COR-L47 (cell line): ENCODE measurements at places on chromosomes 12 and 14.

- no peak for DNase-seq
Measured at GRCh38 chr12:33476058-33476457, 36.4 kb upstream of the SYT10 start.

DNA sequence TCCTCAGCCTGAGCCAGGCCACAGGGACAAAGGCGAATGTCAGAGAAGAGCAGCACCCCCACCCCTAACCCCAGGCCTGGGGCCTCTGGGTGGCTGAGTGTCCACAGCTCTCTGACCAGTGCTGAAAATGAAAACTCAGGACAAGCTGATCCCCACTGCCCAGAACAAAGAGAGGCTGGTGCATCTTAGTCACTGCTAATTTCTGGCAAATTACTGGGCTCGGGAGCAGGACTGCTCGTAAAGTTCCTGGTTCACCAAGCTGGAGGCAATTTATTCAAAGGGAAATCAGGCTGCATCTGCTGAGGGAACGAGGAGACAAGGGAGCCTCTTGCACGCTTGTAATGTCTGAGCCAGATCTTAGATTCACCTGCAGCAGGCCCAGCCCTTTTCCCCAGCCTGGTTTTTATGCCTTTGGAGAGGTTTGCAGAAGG is 43.2 kb downstream of the CALM1 start:
- no peak for DNase-seq

DNA sequence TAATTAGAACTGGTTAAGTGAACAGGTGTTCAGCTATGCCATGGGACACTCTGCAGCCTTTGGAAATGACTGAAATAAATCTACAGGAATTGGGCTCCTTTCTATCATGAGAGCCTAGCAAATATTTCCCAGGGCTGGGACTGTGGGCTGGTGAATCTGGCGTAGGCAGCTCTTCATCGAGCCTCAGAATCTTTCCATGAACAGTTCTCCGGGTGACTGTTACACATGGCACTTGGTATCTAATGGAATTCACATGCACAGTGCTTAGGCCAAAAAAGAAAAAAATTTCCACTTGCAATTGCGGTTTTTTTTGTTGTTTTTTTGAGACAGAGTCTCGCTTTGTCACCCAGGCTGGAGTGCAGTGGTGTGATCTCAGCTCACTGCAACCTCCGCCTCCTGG is 32.1 kb downstream of the PRKAB1 start:
- DNase-seq = no peak

DNA sequence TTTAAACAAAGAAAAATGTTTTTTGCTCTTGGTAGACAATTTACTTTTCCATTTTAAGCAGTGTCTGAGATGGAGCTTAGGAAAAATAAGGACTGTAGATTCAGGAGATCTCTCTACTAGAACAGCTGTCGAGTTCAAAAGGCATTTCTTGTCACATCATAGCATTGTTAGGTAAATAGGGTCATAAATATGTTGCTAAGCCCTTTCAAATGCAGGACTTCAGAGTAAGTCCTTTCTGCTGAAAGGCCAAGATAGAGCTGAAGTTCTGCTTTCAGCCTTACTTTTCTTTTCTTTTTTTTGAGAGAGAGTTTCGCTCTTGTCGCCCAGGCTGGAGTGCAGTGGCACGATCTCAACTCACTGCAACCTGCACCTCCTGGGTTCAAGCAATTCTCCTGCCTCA is 98.2 kb downstream of the SYNE2 start:
- DNase-seq = no peak

GRCh38 chr12:108341356-108341755 is 2.2 kb upstream of the CMKLR1 start:
- no peak for DNase-seq

DNA sequence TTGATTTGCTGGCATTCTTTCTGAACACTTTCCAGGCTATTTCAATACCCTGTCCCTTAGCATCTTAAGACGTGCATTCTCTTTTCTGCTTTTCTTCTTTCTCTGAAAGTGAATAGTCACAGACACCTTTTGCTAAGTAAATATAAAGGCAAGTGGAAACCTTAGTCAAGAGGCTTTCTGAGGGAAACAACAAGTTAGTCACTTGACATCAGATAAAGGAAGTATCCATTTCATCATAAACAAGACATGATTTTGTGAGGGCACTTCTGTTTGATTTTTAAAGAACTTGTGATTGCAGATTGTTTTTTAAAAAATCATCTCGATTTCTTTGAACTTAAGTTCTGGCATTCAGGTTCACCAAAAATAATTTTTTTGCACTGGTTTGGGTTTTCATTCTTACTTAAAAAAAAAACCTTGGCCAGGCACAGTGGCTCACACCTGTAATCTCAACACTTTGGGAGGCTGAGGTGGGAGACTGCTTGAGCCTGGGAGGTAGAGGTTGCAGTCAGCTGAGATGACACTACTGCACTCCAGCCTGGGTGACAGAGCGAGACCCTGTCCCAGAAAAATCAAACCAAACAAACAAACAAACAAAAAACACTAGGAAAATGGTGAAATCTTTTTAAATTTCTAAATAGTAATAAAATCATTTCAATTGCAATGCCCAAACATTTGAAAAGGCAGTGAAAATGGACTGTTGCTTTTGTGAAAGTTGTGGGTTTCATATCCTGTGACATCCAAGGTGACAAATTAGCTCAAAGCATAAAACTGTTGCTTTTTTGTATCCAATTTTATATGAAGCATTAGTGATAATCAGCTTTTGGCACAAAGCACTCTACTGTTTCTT is 8.3 kb upstream of the KLHL42 start:
- DNase-seq = no peak

GRCh38 chr12:26768611-26769603 is 64.1 kb downstream of the ITPR2 start:
- peak; percentile 42 for DNase-seq

- DNase-seq = no peak
Measured at GRCh38 chr14:95981965-95982364, 57.2 kb upstream of the C14orf132 start.

DNA sequence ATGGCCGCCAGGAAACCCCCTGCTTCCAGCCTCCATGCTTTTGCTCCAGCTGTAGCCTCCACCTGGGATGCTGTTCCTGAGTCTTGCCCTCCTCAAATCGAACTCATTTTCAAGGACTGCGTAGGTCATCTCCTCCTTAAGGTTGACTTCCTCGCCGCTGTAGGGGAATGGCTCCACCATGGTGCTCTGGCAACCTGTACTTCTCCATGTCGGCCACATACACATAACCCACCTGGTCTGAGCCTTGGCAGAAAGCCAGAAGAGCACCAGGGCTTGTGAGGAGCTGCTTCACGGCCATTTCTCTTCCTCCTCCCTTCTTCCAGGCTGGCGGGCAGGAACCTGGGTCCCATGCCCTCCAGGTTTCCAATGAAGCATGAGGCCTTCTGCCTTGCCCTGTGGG is 36.7 kb upstream of the BEGAIN start:
- DNase-seq = no peak

DNA sequence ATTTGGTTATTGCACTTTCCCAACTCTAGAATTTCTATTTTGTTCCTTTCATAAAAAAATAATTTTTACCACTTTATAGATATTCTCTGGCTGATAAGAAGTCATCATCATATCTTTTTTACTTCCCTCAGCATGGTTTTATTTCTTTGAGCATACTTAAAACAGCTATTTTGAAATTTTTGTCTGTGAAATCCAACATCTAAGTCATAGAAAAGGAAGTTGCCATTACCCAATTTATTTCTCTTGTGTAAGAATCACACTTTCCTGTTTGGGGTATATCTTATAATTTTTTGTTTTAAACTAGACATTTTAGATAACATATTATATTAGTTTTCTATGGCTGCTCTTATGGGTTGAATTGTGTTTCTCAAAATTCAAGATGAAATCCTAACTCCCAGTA is 400.2 kb upstream of the OR4E1 start:
- DNase-seq = no peak

DNA sequence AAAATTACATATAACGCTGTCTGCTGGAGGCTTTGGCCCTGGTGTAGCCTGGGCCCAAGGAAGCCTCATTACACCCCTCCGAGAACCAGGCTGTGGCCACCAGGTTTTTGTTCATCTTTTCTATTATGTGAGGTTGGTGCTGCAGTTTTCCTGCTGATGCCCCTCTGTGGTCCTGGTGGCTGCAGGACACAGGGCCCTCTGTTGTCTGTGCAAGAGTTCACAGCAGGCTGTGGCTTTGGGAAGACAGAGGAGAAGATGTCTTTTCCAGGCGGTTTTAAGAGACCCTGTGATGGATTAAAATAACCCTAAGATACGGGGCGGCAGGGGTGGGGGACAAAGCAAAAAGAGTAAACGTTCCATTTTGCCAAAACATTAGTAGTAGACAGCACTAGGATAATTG is 121.5 kb downstream of the ADGRD1 start:
- no peak for DNase-seq

DNA sequence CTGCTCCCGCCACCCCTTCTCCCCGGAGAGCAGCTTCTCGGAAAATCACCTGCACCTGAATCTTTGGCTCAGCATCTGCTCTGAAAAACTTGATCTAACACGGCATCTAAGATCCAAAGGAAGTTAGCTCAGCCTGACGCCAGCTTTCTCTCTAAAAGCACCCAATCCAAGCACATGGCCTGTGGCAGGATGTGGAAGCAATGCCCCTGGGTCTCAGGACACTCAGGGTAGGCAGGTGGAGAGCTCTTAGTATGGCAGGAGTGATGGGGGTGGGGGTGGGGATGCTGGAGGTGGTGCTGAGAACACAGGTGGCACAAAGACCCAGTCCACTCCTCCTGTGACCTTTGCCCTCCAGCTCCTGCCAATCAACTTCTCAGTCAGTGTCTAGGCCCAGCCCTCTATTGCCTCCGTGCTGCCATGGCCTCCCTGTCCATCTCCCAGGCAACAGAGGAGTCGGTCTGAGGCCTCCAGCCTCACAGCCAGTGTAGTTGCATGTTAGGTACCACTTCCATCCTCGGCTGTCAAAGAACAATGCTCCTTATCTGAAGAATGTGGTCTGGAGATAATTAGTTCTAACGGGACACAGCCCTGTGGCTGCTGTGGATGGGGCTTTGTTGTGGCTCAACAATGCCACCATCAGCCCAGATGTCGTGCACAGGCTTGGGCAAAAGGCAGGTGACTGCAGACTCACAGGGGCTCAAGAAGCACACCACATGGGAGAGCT is 180.0 kb upstream of the C14orf180 start:
- DNase-seq = peak; percentile 62
